ENCODE measurements at places on chromosomes 1 and 21.

GRCh38 chr1:1068517-1069055, 5.5 kb downstream of the RNF223 start:
- peak; percentile 58 for DNase-seq

DNA sequence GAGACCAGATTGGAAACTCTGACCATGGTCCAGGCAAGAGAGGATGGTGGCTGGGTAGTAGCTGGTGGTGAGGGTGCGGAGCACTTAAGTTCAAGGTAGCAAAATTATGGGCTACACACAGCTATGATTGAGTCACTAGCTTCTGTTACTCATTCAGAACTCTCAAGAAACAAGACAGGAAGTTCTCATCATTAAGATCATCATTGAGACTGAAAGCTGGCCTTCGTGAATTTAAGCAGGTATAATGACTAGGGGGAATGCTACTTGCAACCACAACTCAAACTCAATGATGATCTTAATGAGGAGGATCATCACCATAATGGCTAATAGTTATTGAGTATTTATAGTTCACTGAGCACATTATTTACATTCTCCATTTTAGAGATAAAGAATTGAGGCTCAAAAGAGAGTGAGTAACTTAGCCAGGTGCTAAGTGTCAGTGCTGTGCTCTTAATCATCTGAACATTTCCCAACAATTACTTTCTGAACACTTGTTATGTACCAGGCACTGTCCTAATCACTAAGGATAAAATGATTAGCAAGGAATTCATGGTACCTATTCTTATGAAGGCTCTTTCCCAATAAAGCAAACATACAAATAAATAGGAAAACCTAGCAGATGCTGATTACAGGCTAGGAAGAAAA, 286.3 kb upstream of the C1orf105 start:
- DNase-seq, result no peak

- no peak for DNase-seq
Measured at GRCh38 chr1:58402444-58402843, 144.1 kb downstream of the OMA1 start.

DNA sequence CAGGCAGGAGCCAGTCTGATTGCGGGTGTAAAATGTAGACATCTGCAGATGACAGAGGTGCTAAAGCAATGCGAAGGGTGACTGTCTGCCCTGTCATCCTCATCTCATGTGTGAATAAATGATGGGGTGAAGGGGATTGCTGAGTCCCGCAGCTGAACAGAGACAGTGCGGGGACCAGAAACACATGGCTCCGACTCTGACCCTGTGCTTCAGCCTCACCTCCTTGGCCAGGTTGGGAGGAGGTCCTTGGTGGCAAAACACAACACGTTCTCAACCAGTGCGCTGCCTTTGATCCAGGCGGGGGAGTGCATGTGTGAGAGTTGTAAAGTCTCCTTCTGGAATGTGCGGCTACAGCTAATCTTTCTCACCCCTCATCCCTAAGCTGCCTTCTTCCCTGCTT, 32.0 kb upstream of the TTC22 start:
- DNase-seq, result no peak

GRCh38 chr1:53147174-53147573, 4.7 kb upstream of the SLC1A7 start:
- no peak for DNase-seq

- no peak for DNase-seq
Measured at GRCh38 chr1:221897321-221897721, 155.4 kb upstream of the DUSP10 start.
